ENCODE measurements at places on chromosomes 12 and 14.

DNA sequence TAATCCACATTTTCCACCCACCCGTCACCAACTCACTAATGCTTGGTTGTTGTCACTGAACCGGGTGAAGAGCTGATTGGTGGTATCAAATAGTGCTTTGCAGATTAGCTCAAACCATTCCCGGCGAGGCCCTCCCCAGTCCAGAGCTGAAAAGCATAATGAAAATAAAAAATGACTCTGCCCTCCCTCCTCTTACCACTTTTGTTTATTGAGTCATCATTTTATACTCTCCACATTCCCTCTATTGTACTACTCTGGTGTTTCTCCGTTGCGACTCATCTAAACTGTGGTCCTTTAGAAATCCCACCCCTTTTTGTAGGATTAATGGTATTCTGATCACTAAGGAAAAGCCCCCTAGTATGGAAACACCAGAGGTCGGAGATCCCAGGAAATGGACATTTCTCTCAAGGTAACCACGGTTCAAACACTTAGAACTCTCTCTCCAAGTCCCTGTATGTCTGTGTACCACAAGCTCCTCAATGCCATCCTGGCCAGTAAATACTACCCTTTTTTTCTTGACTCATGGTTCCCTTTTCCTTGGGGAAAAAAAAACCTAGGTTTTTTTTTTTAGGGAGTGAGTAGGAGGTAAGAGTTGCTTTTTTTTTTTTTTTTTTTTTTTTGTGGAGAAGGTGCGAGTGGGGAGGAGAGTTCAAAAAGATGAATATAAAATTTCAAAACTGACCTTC lies 42.0 kb downstream of the AREL1 start:
- no peak for DNase-seq

DNA sequence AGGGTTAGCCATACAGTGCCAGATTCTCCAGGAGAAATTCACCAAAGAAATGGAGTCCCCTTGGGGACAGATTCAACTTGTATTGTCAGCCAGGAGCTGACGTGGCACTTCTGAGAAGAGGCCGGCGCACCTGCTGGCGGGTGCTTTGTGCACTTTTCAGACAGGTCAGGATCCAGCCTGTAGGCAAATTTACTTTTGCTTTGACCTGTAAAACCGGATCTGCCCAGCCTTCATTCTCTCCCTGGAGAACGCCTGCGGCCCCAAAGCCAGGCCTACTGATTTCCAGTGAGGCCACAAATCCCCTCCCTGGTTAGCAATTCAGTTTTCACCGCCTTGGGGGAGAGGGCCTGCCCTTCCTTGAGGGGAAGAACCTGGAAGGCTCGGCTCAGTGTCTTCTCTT lies 17.4 kb downstream of the P2RX4 start:
- no peak for DNase-seq

DNA sequence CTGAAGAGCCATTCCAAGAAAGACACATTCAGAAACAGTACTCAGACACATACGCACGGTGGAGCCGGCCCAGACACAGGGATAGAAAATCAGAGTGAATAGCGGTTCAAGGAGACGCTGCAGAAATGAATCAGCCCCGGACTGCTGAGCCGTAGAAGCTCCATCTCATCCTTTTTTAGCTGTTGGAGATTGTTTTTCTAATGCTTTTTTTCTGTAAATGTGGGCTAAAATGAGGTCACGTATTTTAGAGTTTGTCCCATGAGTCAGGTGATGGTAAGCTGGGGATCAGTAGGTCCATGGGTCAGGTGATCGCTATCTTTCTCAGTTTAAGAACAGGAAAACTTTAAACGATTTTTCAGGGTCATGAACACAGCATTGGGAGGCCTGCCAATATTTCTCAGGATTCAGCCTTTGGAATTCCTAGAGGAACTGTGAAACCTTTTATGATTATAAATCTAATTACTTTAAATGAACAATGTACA lies 202.4 kb downstream of the ITPR2 start:
- no peak for DNase-seq

- no peak for DNase-seq
Observed at GRCh38 chr12:25518512-25518911, 34.6 kb downstream of the LMNTD1 start.

DNA sequence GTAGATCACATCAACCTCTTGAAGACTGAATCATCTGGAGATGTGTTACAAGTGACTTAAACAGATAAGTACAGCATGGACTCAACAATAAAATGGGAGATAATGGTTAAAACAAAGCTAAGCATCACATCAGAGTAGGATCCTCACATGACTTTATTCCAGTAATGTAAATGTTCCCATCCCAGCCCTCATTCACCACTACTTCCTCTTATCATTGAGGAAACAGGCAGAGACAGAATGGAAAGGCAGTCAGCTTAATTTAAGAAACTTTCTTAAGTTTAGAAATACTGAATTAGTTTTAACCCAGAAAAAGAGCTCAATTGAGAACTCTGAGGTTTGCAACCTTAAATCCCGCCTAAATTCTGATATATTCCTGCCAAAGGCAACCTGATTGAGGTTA lies 1.2 kb upstream of the ALG10 start:
- DNase-seq = no peak

DNA sequence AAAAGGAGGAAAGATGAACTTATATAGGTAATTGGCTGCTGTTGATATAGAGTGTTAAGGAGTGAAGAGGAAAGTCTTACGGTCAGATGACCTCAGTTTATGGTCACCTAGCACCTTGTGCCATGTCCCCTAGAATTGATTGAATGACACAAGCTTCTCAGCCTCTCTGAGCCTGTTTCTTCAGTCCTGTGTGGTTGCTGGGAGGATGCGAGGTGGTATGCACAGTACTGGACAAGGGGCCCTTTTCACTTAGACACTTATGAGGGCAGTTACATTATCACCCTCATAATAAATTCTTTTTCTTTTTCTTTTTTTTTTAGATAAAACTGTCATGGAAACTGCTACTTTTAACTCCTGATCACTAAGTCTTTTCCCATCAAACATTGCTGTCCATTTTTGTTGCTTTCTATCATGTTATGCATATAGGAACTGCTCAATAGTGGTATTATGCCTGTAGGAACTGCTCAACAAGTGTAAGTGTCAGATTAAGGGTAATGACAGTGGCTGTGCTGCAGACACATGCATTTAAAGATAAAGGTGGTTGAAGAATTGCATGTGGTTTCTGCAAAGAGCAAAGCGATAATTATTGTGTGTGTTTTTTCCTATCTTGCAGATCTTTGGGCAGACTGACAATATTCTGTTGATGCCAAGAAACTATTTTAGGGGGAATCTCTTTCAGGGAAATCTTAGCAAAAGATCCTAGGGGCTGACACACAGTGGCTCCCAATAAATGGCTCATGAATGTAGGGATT lies 11.6 kb downstream of the ANO6 start:
- DNase-seq = no peak

DNA sequence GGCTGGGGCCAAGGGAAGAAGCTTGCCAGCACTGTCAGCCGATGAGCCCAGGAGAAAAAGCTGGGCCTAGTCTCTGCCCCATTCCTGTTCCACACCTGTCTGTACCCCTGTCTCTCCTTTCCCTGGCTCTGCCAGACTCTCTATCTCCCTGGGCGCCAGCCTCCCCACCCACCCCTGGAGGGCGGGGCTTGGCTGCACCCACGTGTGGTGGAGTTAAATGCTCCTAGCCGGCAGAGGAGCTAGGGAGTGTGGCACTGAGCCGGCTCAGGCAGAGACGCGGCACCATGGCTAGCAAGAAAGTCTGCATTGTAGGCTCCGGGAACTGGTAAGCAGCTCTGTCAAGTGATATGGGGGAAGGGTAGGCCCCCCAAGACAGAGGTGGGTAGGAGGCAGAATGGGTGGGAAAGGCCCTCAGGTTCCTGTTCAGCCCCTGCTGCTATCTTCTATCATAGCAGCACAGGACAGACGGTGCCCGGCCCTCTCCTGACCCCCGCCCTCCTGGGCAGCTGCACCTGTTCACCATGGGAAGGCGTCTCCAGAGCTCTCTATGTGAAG lies at the start of gene GPD1:
TSS of gene GPD1 (plus strand) at position 242 of the 555 bp plus-strand sequence. CDS start at position 285, 43 bp downstream.
- no peak for DNase-seq

DNA sequence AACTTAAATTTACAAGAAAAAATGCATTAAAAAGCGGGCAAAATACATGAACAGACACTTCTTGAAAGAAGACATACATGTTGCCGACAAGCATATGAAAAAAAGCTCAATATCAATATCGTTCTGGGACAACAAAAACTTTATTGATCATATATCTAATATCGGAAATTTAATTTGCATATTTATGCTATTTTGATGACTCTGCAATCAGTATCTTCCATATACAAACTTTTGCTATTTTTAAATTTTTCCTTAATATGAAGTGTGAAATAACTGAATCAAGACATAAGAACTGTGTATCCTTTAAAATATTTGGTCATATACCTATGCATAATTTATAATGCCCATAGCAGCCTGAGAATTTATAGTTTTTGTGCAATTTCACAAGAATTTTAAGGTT lies 224.6 kb downstream of the ALX1 start:
- no peak for DNase-seq

DNA sequence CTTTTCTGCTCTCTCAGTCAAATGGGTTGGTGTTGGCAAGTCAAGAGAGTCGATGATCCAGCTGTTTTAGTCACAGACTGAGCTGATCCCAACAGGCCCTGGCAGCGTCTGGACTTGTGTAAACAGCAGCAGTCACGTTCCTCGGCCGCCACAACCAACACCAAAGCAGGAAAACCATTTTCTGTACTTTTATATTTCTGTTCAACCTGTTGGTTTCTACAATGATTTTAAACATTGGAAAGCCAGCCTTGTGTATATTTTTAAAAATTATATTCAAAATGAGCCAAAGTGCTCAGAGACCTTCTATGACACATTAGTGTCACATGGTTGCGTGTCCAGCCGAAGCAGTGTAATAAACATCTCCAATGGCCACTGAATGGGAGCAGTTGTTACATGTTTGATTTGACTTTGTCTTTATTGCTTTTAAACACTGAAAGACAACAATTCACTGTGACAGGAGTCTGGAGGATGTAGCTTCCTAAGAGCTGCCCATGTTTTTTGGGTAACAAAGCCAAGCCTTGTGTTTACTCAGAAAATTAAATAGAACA lies 5.9 kb upstream of the SIVA1 start:
- DNase-seq = no peak

DNA sequence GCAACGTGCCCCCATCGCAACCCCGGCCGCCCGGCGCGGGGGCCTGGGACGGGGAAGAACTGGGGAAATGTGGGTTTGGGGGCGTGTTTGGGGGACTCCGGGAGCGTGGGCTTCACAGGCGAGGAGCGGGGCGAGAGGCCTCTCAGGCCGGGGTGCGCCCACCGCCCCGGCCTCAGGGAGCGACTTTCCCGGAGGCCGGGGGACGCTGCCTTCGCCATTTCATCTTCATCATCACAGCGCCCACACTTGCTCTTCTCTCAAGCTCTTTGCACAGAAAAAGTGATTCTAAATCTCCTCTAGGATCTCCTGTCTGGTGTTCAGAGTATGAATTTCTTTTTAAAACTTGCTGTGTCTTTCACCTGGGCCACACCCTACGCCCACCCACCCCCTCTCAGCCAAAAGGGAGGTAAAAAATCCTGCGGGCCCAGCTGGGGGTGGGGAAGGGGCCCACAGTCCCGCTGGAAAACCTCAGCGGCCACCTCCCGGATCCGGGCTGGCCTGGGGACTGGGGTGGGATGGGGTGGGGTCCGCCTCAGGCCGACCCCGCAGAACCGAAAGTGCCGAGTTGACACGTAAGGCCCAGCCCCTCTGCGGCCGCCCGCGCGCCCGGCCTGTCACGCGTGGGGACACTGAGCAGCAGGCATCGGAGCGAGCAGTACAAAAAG lies 7.4 kb downstream of the CDKN1B start:
- DNase-seq = no peak

DNA sequence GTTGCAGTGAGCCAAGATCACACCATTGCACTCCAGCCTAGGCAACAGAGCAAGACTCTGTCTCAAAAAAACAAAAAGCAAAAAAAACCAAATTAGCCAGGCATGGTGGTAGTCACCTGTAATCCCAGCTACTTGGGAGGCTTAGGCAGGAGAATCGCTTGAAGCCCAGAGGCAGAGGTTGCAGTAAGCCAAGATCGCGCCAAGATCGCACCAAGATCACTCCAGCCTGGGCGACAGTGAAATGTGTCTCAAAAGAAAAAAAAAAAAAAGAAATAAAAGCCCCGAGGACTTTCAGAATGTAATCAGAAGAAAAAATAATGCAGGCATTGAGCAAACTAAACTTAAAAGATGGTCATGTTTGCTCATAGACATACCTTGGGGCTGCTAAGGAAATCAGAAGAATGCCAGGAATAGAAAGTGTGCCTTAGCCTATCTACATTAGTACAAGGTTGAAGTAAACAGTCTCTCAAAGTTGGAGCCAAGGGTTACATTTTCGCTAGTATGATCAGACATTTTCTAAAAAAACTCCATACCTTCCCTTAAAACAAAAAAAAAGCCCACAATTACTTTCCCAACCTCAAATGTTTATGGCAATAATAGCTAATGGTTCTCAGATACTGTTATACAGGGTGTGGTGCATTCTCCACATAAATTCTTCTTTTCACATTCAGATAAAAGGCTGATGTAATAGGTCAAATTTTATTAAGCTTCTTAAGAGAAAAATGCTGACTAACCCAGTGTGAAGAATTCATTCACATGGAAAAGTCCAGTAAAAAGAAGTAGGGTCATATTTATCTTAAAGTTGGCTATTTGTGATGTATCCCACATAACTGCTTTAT lies 15.8 kb downstream of the DTD2 start:
- DNase-seq = no peak

- DNase-seq = no peak
Observed at GRCh38 chr12:42575717-42576116, 13.8 kb downstream of the PRICKLE1 start.

DNA sequence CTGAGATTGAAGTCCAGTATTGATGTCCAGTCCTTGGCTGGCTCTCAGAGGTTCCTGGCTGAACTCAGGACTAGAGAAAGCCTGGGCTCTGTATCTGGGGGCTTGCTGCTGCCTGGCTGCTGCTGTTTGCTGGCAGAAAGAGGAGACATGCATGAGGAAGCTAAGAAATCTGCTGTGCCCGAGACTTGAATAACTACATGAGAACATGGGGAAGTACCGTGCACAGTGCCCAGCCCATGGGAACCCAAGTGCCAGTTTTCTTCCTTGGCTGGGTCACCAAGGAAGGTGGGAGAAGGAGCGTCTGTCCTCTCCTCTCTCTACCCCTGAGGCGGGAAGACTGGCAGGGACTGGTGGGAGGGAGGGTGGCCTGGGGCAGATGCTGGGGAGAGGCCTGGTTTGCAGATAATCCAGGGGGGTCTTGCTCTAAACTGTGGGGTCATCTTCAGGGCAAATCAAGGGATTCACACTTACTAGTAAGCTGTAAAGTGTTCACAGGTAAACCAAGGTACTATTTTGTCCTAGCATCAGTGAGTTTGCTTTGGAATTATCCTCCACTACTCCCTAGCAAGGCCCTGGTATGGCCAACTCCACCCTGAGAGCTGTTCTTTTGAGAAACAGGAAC lies 13.8 kb upstream of the ZFP36L1 start:
- no peak for DNase-seq
